Stimulated activated CD4-positive, alpha-beta T cell treated with anti-CD3 and anti-CD28 coated beads, Interleukin-1b, Interleukin-23, amount 100 ng/mL, for 4 hours (primary cell): ENCODE measurements at places on chromosomes 6 and 20.

DNA sequence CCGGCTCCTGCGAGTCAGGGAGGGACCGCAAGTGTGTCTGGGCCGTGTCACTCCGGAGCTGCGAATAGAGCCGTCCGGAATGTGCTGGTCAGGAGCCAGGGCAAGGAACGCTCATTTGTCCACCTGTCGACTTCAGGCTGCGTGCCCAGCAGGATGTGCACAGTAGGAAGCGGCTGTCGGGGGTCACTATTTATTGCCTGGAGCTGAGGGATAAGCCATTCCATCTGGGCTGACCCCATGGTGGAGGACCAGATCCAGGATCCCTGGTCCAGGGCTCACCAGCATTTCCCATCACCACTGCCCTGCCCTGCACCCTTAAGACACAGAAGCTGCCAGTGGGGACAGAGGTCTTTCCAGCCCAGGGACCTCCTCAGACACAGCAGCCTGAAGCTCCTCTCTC is 14.7 kb downstream of the NTSR1 start:
- DNase-seq = no peak

GRCh38 chr6:130577178-130577919 is 211.5 kb downstream of the TMEM200A start:
- DNase-seq = no peak

- no peak for DNase-seq
These were observed 595.7 kb upstream of the ARID1B start for GRCh38 chr6:156181506-156181905.

GRCh38 chr6:27209196-27209595 is 38.3 kb upstream of the PRSS16 start:
- DNase-seq = no peak

DNA sequence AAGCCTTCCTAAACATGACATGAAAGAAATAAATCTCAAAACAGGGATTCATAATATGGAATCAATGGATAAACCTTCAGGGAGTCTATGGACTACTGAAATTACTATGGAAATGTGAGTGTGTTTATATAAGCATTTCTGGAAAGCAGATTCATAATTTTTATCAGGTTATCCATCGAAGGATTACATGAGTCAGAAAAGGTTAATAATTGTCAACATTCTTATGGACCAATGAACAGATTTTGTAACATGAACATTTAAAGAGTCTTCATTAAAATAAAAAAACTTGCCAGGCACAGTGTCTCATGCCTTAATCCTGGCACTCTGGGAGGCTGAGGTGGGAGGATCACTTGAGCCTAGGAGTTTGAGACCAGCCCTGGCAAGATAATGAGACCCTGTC is 84.8 kb downstream of the AHI1 start:
- DNase-seq = no peak

DNA sequence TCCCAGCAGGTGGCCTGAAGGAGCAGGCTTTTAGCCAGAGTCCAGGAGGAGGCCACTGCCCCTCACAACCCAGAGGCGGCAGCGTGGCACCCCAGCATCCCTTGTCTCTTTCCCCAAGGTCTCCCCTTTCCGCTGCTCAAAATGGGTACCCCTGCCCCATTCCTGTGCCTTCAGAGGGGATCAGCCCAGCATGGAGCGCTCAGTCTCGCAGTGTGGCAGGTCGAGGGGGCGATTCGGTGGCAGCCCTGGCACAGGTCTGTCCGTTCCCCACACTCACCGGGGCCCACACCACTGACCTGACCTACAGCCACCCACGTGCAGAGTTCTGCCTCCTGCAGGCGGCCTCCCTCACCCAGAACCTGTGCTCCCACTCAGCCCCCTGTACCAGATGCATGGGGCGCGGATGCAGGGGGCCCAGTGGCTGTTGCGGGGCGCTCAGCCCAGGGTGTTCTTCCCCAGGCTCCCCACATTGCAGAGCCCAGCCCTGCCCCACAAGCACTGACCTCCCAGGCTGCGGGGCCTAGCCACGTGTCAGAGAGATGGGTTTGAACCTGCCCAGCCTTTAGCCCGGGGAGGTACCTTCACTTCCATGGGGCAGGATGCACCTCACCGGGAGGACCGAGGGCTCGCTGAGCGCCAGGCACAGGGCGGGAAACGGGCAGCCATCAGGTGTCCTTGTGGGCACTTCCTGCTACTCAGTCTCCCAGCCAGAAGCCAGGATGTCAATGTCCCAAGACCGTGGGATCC is 41.8 kb downstream of the DSTN start:
- DNase-seq = no peak

GRCh38 chr20:56004007-56004406 is 1.3 kb downstream of the CBLN4 start:
- DNase-seq = no peak

- no peak for DNase-seq
These were observed 33.4 kb downstream of the LRRC1 start for GRCh38 chr6:53828215-53828614.

DNA sequence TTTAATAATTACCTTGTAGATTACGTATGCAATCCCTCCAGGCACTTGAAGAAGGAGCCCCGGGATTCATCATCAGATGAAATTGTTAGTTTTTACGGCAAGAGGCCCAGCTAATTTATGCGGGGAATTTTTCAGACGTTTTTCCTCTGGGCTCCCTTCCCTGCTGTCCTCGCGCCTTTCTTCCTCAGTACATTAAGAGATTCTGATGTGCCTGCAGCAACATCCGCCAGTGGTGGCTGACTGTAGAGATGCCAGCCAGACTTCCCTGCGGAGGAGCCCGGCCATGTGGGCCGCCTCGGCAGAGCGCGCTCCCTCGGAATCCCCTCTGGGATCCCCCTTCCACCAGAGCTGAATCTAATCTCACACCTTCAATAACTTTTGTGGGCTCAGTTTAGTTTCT is 46.4 kb upstream of the POU3F2 start:
- no peak for DNase-seq

- no peak for DNase-seq
These were observed 906 bp upstream of the COL12A1 start for GRCh38 chr6:75206576-75207342.

- DNase-seq = no peak
These were observed 21.3 kb downstream of the ZNF831 start for GRCh38 chr20:59184880-59185447.

DNA sequence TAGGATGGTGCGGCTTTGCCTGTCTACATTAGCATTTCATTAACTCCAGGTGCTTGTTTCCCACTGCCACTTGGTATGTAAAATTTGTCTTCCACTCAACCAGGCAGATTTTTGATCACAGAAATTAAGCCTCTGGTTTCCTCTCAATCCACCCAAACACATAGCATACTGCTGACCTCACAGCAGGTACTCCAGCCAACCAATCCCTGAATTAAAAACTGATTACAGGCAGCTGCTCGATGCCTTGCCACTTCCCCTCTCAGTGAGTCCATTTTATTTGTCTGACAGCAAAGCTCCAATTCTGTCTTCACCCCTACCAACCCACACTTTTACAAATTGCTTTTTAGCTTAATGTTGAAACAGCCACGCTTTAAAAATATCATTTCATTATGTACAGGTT is 95.2 kb downstream of the PLCB1 start:
- no peak for DNase-seq

GRCh38 chr20:37295001-37295400 is 5.5 kb downstream of the MANBAL start:
- no peak for DNase-seq

DNA sequence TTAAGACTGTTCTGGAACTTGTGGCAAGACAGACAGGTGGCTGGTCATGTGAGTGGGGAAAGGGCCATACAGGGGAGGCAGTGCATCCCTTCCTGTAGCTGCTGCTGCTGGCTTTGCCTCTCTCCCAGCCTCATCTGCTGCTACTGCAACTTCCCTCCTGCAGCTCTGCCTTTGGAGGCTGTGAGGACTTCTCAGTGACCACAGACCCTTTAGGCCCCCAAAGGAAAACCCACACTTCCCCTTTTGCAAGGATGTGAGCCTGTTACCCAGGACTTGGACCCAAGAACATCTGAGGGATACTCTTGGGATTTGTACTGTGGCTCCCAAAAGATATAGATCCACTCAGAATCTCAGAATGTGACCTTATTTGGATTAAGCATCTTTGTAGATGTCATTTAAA is 91.0 kb downstream of the TMEM170B start:
- no peak for DNase-seq

DNA sequence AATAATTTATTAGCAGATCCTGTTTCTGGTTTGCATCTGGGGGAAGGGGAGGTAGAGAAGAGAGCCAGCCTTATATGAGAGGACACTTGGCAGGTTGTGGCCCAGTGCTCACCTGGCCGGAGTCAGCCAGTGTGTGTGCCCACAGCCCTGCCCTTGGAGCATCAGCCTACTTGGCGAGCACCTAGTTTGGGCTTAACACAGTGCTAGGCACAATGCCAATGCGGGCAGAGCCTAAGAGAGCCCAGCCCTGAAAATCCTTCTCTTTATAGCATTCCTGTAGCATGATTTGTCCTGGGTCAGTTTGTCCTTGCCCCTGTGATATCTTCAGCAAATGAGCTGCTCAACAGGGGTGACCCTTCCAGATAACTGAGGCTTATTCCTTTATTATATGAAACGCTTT is 73.0 kb downstream of the SLX4IP start:
- no peak for DNase-seq

DNA sequence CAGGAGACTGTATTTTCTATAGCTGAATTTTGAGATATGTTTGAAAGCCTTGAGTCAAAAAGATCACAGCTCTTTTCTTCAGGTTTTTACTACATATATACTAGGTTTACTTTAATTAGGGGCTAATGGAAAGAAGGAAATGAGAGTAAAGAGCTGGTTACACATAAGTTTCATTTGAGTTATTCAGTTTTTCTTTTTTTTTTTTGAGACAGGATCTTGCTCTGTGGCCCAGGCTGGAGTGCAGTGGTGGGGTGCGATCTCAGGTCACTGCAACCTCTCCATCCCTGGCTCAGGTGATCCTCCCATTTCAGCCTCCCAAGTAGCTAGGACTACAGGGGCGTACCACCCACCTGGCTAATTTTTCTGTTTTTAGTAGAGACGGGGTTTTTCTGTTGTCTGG is 4.8 kb downstream of the ARFGEF2 start:
- no peak for DNase-seq

- DNase-seq = no peak
These were observed 9.1 kb downstream of the VTA1 start for GRCh38 chr6:142155895-142156757.

DNA sequence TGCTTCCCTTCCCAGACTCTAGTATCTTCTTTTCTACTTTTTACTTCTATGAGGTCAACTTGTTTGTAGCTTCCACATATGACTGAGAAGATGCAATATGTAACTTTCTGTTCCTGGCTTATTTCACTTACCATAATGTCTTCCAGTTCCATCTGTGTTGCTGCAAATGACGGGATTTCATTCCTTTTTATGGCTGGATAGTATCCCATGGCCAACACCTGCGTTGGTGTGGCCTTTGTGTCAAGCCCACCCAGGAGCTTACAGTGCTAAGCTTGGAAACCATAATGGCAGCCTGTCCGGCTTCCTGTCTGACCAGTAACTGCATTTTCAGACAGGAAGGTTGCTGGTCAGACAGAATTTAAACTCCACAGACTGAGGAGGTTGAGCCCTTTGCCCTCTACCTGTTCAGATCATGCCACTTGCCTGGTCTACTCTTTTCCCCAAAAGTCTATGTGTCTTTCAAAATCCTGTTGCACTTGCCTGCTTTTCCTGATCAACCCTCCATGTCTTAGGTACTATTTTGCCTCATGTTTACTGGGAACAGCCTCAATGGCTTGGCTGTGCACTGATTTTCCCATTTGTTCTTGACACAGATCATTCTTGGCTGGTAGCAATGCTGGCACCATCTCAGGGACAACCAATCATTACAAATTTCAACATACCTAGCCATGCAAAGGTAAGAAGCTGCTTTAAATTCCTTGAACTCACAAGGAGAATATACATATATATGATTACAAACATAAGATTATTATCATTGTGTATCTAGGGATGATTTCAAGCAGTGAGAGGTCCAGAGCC is 114.3 kb upstream of the PLEKHG1 start:
- no peak for DNase-seq
